ENCODE measurements at places on chromosomes 6 and 20.

DNA sequence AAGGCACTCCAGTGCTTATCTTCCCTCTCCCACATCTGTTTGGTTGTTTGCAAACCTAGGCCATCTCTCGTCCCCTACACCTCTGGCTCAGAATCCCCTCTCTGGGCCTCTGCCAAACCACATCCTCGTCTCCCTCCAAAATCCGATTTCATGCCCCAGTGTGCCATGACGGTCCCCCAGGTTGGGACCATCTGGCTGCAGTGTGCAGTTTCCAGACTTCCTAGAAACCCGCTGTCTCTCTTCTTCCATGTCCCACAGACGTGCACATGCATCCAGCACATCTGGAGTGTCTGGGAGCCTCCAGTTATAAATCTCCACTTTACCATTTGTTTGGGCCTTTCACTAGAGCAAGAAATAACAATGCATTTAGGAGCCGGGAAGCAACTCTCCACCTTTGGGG lies 316.2 kb downstream of the KIF16B start:
- DNase-seq: no peak

GRCh38 chr20:12927489-12927888 lies 81.3 kb upstream of the SPTLC3 start:
- no peak for DNase-seq

DNA sequence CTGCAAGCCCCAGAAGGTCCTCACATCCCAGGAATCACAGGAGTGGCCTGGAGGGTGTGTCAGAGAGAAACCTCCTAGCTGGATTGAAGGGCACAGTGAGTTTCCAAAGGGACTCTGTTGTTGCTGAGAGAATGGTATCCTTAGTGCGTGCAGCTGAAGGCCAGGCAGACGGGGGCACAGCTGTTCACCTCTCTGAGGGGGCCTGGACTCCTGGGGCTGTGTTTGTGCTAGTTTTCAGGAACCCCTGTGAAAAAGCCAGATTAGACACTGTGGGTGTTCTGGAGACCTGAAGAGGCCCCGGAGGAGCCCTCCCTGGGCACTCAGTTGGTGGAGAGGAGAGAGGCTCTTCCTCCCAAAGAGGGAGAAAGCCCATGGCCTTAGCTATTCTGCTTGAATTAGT lies 223.4 kb downstream of the FARS2 start:
- no peak for DNase-seq

GRCh38 chr6:155828989-155829388 lies 373.4 kb upstream of the NOX3 start:
- no peak for DNase-seq

GRCh38 chr6:100573166-100573565 lies 108.4 kb upstream of the SIM1 start:
- no peak for DNase-seq

DNA sequence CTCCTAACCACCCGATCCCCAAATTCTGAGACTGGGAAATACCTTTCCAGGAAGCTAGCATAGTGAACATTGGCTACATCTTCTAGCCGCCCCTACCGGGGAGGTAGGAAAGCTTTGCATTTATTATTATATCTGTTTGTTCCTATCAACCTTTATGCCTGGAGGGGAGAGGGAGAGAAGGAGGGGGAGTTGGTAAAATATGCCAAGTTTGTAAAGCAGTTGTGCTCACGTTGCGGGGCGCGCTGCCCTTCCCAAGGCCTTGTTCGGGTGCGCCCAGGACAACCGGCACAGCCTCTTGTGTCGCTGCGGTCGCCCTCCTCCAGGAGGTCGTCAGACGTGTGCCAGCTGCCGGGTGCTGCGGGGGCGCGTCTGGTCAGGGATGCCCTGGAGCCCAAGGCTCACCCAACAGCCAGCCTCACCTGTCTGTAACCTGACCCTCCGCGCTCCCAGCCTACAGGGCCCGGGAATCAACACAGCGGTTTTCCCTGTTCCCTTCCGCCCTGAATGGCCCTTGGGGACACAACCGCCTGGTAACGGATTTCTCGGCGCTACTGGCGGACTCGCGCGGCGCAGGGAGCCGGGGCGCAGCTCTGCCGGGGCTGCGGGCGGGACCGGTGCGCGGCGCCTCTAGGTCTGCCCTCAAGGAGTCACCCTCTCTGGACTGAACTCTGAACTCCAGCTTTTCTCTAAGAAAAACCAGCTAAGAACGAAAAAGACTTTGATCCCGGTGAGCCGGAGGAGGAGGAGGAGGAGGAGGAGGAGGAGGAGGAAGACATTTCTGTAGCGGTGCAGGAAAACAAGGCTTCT lies 1.1 kb upstream of the OVOL2 start:
- DNase-seq: no peak

Measured in activated CD4-positive, CD25-positive, alpha-beta regulatory T cell treated with anti-CD3 and anti-CD28 coated beads, Interleukin-2, amount 50 U/mL, for 16 hours (primary cell).